Retina (tissue), 1 donor: ENCODE measurements at places on chromosomes 5 and 9.

- DNase-seq: no peak
Observed at GRCh38 chr9:109399258-109399767, 78.5 kb upstream of the EPB41L4B start.

- no peak for DNase-seq
Observed at GRCh38 chr9:134494273-134494815, 147.3 kb upstream of the COL5A1 start.

DNA sequence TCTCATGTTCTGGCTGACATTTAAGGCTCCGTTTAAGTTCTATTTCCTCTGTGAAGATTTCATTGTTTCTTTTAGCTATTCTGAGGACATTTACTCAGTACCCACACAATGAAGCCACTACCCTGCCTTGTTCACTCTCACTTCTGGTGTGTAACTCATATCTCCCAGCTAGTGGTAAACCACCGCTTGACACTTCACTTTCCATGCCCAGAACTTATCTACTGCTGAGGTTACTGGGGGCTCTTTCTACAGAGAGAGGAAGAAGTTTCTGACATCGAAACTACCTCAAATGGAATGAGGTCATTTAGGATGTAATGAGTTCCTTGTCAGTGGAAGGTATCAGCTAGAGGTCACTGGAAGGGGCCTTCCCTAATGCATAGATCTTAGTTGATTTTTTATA lies 501.5 kb downstream of the DMAC1 start:
- no peak for DNase-seq

DNA sequence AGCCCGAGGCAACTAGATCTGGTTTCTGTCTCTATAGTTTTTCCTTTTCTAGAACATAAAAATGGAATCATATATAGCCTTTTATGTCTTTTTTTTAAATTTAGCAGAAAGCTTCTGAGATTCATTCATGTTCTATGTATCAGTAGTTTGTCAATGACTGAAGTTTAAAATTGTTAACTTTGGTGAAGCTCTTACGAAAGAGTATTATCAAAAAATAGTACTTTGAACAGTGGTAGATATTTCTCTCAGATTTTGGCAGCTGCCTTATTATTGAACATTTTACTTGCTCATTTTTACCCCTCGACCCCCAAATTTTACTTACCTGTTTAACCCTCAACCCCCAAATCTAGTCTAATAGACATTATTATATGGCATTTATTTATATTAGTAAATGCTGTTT lies 10.2 kb downstream of the NIPBL start:
- DNase-seq: no peak

GRCh38 chr5:132848270-132848669 lies 17.8 kb upstream of the SHROOM1 start:
- DNase-seq: no peak

- DNase-seq: no peak
Observed at GRCh38 chr5:45697201-45697600, 1.0 kb upstream of the HCN1 start.

- no peak for DNase-seq
Observed at GRCh38 chr9:107127608-107128007, 155.5 kb upstream of the RAD23B start.

DNA sequence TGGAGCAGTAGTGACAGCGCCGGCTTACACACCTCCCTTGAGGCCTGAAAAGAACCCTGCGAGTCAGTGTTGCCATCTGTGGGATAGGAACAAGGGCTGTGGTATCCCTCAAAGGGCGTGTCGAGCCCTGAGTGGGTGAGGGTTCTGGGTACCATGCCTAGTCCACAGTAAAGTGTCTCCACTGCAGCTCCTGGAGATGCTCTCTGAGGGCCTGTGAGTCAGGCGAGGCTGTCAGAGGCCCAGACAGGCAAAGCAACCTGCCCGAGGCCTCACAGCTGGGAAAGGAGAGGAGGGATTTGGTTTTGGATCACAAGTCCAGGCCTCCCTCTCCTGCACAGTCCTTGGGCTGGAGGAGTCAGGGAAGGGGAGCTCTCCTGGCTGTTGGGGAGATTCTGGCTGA lies 6.1 kb downstream of the PRRX2 start:
- DNase-seq: no peak

GRCh38 chr5:175542966-175543235 lies 64.5 kb downstream of the SFXN1 start:
- no peak for DNase-seq

- no peak for DNase-seq
Observed at GRCh38 chr9:35318741-35319140, 156.9 kb downstream of the UNC13B start.

DNA sequence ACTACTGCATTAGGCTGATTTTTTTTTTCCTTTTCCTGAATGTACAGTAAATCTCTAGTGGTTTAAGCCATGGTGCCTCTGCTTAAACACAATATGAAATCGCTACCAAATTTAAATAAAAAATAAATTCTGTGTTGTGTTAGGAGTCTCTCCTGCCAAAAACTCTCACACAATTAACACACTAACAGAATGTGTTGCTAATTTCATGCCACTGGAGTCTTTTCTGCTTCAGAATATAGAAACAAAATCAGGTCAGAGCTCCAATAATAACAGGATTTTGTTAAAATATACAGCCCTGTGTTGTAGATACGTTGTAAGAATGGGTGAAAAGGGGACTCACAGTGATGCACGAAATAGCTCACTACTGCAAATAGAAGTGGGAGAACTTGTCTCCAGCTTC lies 398.8 kb downstream of the ZSWIM6 start:
- no peak for DNase-seq

DNA sequence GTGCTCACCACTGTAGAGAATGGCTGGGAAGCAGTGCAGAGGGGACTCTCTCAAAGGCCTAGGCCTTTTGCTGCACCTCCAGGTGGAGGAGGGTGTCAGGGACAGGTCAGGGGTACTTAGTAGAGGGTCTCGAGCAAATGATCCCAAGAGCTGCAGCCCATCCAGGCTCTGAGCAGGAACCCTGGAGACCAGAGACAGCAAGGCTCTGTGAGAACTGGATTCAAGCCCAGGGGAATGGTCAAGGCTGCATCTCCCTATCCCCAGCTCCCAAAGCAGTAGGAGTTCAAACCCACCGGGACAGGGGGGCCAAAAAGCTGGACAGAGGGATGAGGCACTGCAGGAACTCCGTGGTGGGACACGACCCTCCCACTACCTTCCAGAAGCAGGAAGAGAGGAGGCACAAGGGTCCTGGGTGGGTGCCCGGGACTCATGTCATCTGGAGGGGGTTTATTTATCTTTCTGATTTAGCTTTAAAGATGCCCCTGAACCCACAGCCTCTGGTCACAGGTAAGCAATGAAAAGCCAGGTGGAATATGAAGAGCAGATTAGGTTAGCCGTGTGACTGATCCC lies 124.8 kb downstream of the MVB12B start:
- no peak for DNase-seq

DNA sequence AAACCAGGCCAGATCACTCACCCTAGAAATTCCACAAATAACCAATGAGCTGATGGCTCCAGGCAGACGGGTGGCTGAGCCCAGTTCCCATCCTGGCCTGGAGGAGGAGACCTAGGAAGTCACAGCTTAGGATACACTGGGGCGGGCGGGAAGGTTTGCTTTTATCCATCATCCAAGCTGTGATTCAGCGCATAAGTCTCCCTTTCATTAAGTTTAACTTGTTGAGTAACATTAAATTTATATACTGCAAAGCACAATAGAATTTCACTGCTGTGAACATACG lies 55.7 kb downstream of the THBS4 start:
- DNase-seq: no peak

GRCh38 chr5:148585988-148586387 lies 68.3 kb downstream of the HTR4 start:
- no peak for DNase-seq

GRCh38 chr9:98778711-98779530 lies 17.4 kb downstream of the ANKS6 start:
- DNase-seq: peak; percentile 38

DNA sequence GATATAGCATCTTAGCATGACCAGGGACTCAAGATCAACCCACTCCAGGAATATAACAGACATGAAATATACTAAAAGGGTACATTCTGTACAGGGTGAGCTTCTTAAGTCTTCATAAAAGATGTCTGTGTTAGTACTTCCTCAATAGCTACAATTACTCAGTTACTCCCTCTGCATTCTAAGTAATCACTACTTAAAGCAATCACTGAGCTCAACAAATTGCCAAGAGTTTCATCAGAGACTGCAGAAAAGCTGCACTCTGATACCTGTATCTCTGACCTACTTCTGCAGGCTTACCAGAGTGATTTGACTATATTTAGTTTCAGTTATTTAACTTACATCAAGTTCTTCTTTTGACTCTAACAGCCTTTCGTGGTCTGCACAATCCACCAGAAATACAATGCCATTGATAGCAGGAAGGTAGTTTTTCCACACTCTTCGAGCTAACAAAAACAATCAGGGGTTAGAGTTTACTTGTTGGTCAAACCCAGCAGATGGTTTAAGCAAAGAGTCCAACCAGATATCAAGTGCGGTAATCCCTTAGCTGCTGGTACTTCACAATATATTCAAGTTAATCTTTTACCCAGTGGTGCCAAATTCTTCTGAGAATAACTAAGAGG lies 23.3 kb downstream of the SAR1B start:
- DNase-seq: no peak

DNA sequence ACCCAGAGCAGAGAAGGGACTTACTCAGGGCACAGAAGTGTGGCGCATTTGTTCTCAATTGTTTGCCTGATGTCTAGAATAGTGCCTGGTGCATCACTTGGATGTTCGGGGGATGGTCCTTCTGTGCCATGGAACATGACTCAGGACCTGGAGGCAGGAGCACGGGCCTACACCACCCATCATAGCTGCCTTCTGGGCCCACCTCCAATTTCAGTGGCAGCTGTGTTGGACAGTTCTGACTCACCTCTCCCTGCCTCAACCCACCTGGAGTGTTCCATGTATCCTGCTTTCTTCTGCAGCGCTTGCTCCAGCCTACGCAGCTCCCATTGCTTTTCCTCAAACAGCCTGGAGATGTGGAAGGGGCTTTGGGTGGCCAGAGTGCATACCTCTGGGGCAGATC lies 12.5 kb upstream of the CXCL14 start:
- no peak for DNase-seq

DNA sequence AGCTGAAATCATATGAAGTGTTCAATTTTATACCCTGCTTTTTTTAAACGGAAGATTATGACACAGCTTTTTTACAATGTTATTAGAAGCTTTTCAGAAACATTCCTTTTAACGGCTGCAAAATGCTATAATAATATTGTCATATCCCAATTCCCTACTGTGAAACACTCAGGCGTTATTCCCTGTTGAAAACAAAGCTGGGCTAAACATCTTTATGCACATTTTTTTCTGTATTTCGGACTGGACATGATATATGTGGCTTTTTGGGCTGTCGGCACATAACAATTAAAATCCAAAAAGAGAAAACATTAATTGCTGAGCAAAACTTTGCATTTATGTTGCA lies 12.0 kb upstream of the CTSL start:
- no peak for DNase-seq

DNA sequence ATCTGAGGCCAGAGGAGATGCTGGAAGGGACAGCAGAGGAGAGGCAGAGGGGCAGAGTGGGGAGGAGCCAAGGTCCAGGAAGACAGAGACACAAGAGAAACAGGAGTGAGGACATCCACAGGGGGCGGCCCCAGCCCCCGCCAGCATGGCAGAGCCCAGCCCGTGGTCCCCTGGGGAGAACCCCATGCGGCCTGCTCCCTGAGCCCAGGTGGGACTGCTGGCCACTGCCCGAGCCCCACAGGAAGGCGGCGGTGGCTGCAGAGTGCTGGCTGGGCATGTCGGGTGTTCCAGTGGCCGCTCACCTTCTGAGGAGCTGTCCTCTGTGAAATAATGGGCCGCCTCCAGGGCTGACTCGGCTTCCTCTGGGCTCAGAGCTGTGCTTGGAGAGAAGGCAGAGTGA lies 8.9 kb upstream of the MRNIP start:
- DNase-seq: no peak

DNA sequence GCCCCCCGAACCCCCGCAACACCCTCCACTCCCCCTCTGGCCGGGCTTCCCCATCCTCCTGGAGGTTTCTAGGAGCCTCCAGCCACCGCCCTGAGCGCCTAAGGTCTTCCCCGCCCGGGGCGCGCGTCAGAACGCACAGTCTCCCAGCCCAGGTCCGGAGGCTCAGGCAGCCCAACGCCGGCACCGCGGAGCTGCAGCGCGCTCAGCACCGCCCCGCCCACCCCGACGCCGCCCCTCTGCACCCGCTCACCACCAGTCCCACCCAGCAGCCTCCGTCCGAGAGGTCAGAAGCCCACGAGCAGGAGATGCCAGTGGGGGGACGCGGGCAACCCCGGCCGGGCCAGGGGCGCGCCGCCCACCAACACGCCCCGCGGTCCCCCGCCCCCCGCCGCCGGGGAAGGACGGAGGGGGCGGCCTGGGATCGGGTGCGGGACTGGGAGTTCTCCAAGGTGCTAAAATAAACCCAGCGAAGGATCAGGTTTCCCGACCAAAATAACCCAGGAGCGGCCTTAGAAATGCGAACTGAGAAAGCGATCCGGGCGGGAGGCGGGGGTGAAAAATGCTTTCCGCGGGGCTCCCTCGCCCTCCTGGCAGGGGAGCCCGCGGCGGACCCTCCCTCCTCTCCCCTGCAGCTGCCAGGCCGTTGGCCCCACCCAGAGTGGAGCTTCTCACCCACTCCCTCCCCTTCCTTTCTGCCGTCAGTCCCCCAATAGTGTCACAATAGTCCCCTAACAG lies 6.5 kb upstream of the FAM78A start:
- peak; percentile 52 for DNase-seq

- DNase-seq: no peak
Observed at GRCh38 chr9:21764846-21765245, 37.6 kb upstream of the MTAP start.

- no peak for DNase-seq
Observed at GRCh38 chr9:86321373-86321772, 32.8 kb downstream of the TUT7 start.

- DNase-seq: no peak
Observed at GRCh38 chr5:180130876-180131740, 59.5 kb upstream of the RNF130 start.

DNA sequence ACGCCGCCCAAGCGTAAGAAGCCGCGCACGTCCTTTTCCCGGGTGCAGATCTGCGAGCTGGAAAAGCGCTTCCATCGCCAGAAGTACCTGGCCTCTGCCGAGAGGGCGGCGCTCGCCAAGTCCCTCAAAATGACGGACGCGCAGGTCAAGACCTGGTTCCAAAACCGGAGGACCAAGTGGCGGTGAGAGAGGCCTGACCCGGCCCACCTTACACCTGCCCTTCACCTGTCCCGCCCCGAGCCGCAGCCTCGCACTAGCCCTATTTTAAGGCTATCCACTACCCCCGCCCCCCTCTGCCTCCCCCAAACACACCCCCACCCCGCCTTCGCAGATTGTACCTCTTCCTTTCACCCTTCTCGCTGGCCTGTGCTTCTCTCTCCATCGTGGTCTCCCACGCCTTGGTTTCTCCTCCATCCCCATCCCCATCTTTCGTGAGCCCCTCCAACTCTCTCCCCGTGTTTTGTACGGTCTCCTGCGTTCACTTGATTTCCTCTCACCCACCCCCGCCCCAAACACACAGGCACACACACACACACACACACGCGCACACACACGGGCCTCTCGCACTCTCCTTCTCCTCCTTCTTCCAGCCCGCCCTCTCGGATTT lies 1.3 kb downstream of the TLX3 start:
- peak; percentile 46 for DNase-seq
